ENCODE measurements at places on chromosomes 16 and 17.

GRCh38 chr17:82309656-82310570 is 7.5 kb downstream of the CD7 start:
- no peak for DNase-seq

- DNase-seq, result peak; percentile 33
Measured at GRCh38 chr16:89918453-89919347, at the start of gene MC1R. MC1R (plus strand) TSS chr16:89918862; CDS start chr16:89919259, 397 bp downstream.

DNA sequence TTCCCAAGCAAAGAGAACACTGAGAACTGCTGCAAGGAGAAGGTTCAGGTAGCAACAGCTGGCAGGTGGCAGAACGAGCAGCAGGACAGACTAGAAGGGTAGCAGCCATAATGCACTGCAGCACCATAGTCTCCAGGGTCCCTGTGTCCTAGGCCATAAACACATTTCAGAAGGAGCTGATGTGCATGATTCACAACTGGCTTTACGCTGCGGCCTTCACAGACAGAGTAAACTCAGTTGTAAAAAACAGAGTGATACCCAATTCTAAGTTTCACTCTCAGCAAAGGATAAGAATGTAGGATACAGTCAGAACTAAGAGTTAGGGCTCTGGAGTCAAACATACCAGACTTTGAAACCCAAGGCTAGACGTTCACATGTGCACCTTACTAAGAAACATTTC is 24.4 kb downstream of the ARHGAP17 start:
- DNase-seq, result no peak

- no peak for DNase-seq
Measured at GRCh38 chr16:84715424-84715823, 15.6 kb downstream of the USP10 start.

- no peak for DNase-seq
Measured at GRCh38 chr17:43983515-43984411, 20.7 kb upstream of the NAGS start.

DNA sequence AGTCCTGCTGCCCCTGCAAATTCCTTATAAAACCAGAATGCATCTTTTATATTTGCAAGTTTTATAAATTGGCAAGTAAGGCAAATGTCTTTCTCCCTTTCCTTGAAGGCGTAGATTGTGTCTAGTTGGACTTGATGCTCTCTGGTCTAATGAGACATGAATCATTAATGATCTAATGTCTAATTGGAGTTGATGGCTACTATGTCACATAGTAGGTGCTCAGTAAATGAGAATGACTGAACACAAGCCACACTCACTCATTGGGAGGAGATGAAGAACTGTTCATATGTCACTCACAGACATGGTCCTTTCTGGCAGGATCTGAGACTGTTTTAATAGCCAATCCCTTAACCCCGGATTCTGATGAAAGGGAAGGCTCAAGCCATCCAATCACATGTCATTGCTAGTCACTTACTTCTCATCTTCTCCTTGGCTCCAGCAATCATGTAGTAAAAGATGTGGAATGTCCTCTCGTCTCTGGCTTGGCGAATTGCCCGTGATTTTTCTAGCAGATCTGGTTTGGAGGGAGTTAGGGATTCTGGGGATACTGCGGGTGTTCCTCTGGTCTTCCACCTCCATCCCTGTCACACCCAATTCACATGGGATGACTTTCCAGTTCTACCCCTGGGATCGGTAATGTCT is 81.0 kb downstream of the MYH11 start:
- DNase-seq, result no peak

DNA sequence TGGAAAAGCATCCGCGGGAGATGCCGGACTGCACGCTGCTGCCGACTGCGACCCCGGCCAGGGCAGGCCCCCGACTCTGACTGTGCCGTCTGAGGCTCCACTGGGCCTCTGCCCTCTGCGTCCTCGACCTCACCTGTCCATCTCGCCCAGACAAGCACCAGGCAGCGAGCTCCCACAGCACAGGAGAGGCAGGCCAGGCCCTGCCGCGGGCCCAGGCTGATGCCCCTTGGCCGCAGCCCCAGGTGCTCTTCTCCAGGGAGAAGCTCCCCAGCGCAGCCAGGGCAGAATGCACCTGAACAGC is 98.1 kb upstream of the DNAH17 start:
- no peak for DNase-seq

GRCh38 chr17:9028202-9028987 is 7.1 kb downstream of the NTN1 start:
- no peak for DNase-seq

- peak; percentile 33 for DNase-seq
Measured at GRCh38 chr16:76899767-76900166, 291.2 kb upstream of the MON1B start.

GRCh38 chr16:78794581-78795250 is 695.3 kb downstream of the WWOX start:
- DNase-seq, result no peak

DNA sequence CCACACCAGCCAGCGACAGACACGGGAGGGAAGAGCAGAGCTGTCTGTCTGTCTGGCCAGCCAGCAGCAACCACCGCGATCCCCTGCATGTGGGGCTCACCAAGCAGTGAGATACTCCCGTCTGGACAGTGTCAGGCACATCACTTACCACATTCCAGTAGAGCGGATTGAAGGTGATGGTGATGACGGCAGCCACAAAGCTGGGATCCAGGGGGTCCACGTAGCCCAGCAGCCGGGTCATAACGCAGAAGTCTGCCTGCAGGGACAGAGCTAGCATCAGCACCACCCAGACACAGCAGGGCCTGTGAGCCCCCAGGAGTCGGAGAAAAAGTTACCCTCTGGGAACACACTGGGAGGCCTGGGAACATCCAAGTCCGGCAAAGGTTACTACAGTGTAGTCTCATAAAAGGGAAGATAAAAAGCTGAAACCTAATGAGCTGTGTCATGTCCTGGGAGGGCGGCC is 14.7 kb downstream of the PEMT start:
- DNase-seq, result no peak

GRCh38 chr17:28397275-28397674 is 8.7 kb downstream of the SLC46A1 start:
- no peak for DNase-seq

DNA sequence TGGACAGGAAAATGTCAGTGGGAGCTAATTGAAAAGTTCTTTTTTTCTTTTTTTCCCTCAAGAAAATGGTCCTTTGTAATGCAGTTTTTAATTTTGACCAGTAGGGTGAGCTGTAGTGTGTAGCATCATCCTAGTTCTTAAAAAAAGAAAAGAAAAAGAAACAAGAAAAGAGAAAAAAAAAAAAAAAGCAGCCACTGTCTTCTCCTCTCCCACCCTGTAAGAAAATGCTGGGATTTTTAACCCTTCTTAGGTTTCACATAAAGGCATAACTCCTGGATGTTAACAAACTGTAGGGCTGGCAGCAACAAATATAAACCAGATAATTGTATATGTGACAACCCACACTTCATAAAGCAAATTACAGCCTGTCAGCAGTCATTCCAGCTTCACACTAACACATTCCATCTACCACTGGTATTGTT is 78.1 kb downstream of the SKAP1 start:
- peak; percentile 57 for DNase-seq

DNA sequence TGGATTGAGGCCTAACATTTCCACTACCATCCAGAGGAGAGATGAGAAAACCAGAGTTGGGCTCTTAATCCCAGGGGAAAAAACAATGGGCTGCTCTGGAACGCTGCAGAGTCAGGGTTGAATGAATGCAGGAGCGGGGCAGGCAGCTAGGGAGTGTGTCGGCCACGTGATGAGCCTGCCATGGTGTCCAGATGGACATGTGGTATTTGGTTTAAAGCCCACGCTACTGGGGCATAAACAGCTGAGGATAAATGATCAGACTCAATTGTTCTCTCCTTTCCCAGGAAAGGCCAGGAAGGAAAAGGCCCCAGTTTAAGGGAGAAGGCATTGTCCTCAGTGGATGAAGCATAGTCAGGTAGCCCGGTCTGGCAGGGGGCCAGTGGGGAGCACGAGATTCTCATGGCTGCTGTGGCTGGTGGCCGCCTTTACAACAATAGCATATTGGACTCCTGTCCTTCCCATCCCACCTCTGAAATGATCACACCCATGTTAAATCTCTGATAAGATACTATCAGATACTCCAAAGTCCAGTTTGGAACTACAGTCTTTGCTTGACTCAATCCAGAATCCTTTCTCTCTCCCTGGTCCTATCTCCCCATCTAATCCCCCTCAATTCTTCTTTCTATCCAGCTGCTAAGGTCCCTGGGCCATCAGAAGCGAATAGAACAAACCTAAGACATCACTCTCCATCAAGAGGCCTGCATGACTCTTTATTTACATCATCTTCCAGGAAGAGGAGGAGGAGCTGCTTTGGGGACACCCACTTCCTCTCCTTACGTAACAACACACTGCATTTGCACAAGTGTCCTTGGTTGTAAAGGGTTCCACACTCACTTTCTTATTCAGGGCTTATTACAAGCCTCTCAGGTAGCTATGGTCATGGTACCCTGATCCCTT is 20.4 kb downstream of the CA4 start:
- DNase-seq, result no peak

DNA sequence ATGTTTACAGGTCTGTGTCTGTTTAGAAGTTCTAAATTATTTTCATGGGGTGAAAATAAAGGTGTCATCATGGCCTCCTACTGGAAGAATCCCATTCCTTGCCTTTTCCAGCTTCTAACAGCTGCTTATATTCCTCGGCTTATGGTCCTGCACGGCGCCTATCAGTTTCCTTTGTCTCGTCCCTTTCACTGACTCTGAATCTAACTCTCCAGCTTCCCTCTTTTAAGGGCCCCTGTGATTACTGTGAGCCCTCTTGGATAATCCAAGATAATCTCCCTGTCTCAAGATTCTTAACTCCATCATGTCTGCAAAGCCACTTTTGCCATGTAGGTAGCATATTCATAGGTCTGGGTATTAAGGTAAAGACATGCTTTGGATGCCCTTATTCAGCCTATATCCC is 441.0 kb upstream of the ERCC4 start:
- no peak for DNase-seq

DNA sequence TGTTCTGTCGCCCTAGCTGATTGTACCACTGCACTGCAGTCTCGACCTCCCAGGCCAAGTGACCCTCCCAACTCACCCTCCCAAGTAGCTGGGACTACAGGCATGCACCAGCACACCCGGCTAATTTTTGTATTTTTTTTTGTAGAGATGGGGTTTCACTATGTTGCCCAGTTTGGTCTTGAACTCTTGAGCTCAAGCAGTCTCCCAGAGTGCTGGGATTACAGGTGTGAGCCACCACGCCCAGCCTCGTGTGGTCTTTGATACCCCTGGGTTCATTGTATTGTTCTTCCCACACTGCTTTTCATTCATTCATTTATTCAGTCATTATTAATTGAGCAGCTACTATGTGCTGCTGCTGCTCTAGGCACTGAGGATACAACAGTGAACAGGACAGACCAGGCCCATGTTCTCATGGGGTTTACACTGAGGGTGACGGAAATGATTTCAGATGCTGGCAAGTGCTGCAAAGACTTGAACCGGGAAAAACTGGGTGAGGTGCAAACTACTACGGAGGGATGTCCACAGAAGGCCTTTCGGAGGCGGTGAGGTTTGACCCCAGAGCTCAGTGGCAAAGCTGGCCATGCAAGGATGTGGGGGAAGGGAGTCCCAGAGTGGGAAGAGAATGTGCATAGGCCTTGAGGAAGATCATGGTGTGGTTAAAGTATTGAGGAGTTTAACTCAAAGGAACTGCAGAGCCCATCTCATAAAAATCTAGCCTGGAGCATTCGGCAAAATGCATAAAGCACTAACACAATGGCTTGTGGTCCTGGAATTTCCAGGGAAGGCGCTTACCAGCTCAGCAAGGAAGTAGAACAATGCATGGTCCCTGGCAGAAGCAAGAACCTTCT is 10.9 kb downstream of the ABCC1 start:
- no peak for DNase-seq

DNA sequence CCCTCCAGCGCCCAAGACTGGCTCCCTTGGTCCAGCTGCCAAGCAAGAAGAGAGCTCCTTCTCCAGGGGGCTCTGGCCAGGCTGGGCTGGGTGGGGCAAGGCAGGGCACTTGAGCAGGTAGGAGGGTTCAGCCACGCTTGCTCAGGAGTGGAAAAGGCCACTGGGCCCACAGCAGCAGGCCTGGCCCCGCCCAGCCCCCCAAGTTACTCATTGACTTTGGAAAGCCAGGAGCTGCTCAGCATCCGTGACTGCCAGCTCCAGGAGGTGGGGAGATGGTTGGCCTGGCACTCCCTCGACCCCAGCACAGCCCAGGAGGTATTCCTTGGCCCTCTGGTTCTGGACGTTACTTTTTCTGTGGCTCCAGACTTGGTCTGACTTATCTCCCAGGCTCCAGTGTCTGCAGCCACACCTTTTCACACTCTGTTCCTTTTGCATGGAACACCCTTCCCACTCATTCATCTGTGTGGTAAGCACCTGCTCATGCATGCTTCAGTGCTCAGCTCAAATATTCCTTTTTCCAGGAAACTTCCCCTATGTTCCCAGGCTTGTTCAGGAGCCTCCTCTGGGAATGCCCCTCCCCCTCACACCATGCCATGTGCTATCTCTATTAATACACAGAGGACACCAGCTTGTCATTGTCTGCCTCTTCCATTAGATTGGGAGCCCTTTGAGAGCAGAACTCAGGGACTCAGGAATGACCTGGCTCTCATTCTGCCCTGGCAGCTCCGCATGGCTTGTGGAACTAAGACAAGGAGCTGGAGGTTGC is at the start of gene CDH16:
TSS of gene CDH16 (minus strand) at position 83 of the 766 bp plus-strand sequence. CDS start 820 bp downstream, outside the sequence.
- peak; percentile 93 for DNase-seq

GRCh38 chr17:4959261-4959965 is 8.2 kb downstream of the SPAG7 start:
- DNase-seq, result no peak

- DNase-seq, result no peak
Measured at GRCh38 chr16:66984892-66985311, 3.5 kb upstream of the CES4A start.

- peak; percentile 76 for DNase-seq
Measured at GRCh38 chr16:2194852-2195321, 1.5 kb downstream of the CASKIN1 start.

- no peak for DNase-seq
Measured at GRCh38 chr17:65857718-65858117, 296.3 kb upstream of the AXIN2 start.

DNA sequence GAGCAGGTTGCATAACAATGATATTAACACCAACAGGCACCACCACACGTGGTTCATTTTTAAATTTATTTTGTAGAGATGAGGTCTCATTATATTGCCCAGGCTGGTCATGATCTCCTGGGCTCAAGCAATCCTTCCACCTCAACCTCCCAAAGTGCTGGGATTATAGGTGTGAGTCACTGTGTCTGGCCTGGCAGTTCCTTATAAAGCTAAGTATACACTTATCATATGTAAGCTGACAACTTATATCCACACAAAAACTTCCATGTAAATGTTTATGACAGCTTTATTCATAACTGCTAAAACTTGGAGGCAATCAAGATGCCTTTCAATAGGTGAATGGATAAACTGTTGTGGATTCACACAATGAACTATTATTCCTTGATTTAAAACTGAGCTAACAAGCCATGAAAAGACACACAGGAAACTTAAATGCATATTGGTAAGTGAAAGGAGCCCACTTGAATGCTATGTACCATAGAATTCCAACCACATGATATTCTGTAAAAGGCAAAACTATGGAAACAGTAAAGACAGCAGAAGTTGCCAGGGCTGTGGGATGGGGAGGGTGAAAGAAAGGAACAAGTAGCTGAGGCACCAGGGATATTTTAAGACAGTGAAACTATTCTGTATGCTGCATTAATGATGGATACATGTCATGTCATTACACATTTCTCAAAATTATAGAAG is 156.5 kb upstream of the KCNJ18 start:
- no peak for DNase-seq

Measured in kidney tubule cell (primary cell).